Stimulated activated CD4-positive, alpha-beta T cell treated with anti-CD3 and anti-CD28 coated beads, Interleukin-2, amount 100 ng/mL, for 4 hours (primary cell): ENCODE measurements at places on chromosomes 11 and 22.

GRCh38 chr11:30935861-30936260 lies 349.7 kb upstream of the MPPED2 start:
- DNase-seq = no peak

DNA sequence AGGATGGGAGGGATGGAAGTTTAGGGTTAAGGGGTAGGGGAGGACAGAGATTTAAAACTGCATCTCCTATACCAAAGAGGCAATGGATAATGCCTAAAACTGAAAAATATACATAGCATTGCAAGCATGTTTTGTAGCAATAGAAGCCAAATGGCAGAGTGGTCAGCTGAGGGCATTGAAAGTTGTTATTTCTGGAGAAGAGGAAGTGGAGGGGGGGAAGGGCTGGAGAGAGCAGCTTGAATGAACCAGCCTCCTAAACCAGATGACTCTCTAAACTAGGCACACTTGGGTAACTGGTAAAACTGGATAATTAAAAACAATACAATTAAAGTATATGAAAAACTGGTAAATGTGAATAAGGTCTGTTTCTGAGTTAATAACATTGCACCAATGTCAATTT lies 70.3 kb upstream of the TP53I11 start:
- no peak for DNase-seq

DNA sequence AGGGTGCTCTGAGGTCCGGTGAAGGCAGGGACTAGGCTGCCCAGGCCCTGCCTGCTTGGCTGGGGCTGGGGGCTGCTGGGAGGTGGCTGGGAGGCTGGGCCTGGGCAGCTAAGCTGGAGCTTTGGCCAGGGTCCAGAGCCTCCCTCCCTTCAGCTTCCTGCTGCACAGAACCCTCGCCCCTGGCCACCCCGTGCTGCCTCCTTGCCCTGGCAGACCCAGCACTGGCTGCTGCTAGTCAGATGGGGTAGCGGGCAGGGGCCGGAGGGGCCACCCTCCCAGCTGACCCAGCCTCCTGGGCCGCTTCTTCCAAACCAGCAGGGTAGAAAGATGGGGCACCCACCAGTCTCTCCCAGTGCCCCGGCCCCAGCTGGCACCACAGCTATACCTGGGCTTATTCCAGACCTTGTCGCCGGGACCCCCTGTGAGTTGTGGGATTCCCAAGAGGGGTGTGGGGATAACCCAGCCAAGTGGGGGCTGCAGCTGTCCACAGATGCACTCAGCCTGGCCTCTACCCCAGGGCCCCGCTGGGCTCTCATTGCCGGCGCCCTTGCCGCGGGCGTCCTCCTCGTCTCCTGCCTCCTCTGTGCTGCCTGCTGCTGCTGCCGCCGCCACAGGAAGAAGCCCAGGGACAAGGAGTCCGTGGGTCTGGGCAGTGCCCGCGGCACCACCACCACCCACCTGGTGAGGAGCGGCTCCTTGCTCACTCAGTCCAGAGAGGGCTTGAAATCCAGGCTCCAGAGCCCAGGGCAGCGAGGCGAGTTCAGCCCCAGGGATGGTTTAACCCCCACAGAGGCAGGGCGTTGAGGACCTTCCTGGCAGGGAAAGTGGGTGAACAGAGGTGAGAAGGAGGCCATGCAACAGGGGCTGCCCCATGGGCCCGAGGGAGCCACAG lies at the start of gene SYT8:
SYT8 (plus strand) TSS at position 212 of the 892 bp plus-strand sequence; CDS start at position 328, 116 bp downstream.
- no peak for DNase-seq

- DNase-seq = no peak
Measured at GRCh38 chr11:15704064-15704463, 589.3 kb downstream of the INSC start.

DNA sequence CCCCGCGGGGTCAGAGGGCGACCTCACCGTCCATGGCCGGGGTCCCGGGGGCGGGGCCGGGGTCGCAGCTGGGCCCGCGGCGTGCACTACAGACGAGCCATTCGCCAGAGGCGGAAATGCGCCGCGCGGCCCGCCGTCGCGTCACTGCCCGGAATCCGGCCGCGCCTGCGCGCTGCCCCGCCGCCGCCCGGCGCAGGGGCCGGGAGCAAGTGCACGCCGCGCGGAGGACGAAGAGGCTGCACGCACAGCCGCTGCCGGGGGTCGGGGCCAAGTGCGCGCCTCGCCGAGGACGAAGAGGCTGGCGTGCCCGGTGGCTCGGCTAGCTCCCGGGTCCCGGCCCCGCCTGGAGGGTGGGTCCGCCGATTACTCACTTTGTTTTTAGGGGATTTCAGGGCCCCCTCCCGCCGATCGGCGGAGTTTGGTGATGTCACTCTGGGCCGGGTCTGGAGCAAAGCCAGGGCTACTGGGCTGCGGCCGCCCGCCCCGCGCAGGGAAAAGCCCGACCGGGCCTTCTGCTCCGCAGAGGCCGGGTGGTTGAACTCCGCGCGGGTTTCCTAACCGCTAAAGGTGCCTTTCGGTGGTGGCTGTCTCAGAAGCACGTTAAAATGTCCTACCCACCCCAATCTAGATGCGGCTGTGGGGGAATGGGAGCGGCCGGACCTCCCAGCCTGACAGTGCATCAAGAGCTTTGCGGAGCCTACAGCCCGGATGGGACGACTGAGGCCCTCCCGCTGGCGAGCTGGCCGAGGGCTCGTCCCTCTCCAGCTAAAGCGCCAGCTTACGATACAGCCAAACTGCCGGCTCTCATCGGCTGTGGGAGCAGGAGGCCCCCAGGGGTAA lies at the start of gene RELA:
RELA (minus strand) TSS at position 118 of the 840 bp plus-strand sequence; CDS start at position 34, 84 bp downstream.
- peak; percentile 79 for DNase-seq

GRCh38 chr11:130528298-130529261 lies 80.1 kb downstream of the ADAMTS15 start:
- no peak for DNase-seq

- DNase-seq = no peak
Measured at GRCh38 chr11:126948563-126948962, 52.0 kb downstream of the KIRREL3 start.

- DNase-seq = no peak
Measured at GRCh38 chr11:86587264-86588193, 84.9 kb downstream of the ME3 start.

GRCh38 chr22:44086271-44087088 lies 62.4 kb downstream of the PARVB start:
- no peak for DNase-seq

DNA sequence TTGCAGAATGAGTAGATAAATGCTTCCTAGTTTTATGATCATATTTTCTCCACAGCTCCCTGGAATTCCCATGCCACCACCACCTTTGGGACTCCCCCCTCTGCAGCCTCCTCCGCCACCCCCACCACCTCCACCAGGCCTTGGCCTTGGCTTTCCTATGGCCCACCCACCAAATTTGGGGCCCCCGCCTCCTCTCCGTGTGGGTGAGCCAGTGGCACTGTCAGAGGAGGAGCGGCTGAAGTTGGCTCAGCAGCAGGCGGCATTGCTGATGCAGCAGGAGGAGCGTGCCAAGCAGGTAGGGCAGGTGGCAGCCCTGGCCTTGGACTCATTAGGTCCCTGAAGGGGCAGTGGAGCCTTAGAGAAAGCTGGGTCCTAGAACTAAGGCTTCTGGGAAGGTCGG lies 2.9 kb downstream of the SF3B2 start:
- no peak for DNase-seq

GRCh38 chr22:36330127-36330526 lies 57.6 kb downstream of the MYH9 start:
- DNase-seq = no peak

DNA sequence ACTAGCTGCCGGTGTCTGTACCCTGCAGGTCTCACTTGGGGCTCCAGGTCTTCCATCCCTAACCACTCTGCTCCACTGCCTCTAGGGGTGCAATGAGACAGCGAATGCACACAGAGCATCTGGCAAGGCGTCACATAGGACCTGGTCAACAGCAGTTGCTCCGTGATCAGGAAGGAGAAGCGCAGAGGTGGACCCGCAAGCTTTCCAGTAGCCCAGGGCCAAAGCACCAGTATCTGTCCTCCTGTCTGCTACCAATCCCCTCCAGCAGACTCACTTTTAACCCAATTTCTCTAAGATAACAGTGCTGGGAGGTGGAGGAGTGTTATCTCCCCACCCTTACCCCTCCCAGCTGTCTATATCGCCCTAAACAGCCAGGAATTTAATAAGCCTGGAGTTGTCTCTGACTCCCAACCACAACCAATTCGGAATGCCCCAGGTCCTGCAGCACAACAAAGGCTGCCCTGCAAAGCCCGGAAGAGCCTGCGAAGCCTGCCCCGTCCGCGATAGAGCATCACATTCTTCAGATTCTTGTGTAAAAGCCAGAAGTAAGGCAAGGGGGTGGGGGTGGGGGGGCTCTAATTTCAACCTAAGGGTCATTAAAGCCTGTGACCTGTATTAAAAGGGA lies 19.3 kb downstream of the MYH9 start:
- DNase-seq = no peak

DNA sequence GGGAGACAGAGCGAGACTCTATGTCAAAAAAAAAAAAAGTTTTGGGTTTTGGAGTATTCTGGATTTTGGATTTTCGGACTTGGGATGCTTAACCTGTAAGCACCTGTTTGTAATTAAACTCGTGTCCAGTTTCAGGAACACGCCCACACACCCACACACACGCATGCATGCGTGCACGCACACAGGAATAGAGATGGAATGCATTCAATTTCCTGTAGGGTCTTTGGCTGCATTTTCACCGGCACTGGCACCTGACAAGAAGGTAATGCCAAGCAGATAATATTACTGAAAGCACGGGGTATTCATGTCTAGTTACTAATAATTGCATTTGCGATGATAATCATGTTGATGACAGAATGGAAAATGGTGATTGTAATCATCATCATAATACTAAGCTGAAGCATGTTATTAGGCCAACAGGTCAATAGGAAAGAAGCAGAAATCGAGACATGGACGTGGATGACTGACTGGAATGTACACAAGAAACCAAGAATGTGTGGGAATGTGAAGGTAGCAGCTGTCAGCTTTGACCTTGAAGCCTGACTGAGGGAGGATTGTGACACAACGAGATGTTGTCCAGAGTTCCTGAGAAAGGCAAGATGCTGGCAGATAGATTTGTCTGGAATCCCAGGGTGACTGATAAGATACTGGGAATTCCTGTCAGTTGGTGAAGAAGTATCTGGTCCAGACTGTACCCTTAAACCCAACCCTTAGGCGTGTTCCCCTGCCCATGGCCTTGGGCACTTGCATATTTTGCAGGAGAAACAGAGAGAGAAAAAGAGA lies 108.6 kb downstream of the SYN3 start:
- no peak for DNase-seq

GRCh38 chr11:134781380-134781866 lies 369.4 kb upstream of the B3GAT1 start:
- DNase-seq = no peak
